ENCODE measurements at places on chromosomes 4 and X.

DNA sequence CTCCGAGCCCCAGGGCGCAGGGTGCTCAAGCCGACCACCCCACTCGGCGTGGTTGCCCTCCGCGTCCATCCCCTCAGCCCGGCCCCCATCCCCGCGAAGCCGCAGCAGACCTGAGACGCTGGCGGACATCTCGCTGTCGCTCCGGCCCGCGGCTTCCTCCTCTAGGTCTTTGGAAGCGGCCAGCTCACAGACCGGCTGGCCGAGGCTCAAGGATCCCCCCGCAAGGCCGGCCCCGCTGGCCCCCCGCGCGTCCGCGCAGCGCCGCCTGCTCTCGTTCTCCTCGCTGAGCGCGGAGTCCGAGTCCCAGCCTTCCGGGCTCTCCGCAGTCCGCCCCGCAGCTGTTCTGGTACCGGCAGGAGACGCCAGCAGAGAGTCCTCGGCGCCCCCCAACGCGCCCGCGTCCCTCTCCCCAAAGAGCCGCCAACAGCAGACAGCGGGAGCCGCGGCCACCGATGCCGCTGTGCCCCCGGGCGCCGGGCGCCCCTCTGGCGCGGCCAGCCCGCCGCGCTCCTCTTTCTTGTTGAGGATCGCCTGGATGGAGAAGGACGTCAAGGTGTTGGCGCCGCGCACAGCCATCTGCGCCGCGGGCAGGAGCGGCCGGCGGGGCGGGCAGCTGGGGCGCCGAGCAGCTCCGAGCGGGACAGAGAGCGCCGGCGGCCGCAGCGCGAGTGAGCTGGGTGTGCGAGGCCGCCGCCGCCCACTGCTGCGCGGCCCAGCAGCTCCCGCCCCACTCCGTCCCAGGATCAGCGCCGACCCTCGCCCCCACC is at the start of gene NKX3-2:
Gene NKX3-2, minus strand, starts transcription at position 670 of the 767 bp plus-strand sequence. Its CDS starts 94 bp downstream, at position 576.
- DNase-seq = no peak

DNA sequence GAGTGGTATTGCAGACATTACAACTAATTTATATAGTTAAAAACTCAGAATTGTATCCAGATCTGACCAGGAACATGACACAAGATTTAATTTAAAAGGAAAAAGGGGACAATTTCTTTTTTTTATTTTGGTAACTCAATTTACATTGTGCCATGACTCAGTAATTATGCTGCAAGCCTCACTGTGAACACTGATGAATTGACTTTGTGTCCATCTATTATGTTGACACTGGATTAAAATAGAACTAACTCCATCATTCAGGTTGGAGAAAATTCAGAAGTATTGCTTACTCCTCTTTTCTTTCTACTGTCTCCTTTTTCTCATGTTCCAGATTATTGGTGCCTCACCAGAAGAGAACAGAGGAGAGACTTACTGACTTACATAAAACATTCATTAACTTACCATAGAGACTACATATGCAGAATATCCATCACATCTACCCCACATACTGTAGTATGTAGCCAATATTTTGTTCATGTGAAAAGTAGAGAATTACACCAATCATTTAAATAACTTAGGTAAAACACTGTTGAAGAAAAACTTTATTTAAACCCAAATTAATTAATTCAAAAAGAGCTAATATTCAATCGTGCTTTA is 15.8 kb upstream of the LEF1 start:
- DNase-seq = no peak

DNA sequence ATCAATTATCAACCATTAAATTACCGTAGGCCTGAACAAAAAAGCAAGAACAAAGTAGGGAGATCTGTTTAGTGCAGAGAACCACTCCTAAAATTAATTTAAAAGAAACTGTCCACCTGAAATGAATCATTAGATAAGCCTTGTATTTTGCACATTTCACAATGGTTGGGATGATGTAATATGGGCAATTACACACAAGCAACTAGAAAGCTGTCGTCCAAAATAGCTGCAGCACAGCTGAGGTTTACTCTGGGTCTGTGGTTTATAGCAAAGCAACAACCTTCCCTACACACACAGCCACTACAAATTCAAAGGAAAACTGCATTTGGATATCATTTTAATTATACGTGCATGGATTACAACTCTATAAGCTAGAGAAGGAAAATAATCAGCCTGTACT is 28.5 kb downstream of the PCDH19 start:
- DNase-seq = no peak

DNA sequence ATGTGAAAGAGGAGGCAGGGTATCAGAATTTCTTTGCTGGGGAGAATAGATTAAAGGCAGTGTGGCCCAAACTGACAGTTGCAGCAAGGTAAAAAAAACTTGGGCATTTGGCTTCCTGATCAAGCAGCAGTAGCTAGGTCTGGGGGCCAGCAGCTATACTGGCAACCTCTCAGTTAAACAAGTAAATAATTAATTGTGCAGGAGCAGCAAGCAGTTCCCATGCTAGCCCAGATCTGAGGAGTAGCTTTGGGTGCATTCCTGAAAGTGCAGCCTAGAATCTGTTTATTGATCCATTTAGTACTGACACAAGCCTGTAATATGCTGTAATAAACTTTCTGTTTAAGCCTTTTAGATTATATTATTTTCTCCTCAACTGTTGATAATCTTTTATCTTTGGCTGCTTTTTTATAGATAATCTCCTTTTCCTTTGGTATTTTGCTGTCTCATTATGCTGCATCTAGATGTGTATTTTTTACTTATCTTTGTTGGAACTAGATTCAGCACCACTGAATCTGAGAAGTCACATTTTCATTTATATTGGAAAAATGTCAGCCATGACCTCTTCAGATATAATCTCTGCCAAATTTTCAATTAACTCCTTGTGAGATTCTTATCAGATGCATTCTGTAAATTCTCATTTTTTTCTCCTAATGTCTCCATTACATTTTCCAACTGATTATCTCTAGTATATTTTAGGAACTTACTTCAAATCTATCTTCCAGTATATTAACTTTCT is 276.3 kb downstream of the STPG2 start:
- DNase-seq = no peak

GRCh38 chr4:151475035-151475714 is 66.2 kb downstream of the FHIP1A start:
- DNase-seq = no peak
